Cardiac septum (tissue), 1 donor: ENCODE measurements at places on chromosomes 3 and 15. TPM values are rescaled to one million over a fixed set of nuclear protein-coding genes. Genes with fewer than 3 reads are reported as not detected.

FOXB1 gene
- not detected for total RNA-seq

ITIH3 gene
- total RNA-seq = 0.78 TPM

WNT7A gene
- total RNA-seq = not detected

AMOTL2 gene
- 64.6 TPM for total RNA-seq

CACNA2D2 gene
- 1.4 TPM for total RNA-seq

NEK10 gene
- 3.3 TPM for total RNA-seq

ZMYND10 gene
- total RNA-seq = 0.35 TPM

GOLGA8G gene
- not detected for total RNA-seq

CADM2 gene
- 0.65 TPM for total RNA-seq

GRAMD2A gene
- total RNA-seq = not detected

FAM107A gene
- total RNA-seq = 29.9 TPM
